ENCODE measurements at places on chromosomes 5 and 9.

GRCh38 chr5:141929398-141930058, 5.9 kb downstream of the DELE1 start:
- DNase-seq: no peak

DNA sequence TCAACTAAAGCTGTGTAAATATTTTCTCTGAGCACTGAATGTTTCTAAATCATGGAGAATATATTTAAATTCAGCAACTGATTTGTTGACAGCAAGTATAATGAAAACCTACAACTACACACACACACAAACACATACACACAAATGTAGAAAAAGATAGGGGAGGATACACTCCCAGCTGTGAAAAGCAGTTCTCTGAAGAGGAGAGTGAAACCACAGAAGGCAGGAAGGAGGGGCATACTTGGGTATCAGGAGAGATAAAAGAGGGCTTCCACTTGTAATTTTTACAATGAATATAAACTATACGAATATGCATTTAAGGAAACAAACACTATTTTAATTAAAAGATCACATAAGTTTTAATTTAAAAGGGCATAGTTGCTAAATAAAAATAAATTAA, 227.8 kb upstream of the SLC24A2 start:
- DNase-seq: no peak

- no peak for DNase-seq
Observed at GRCh38 chr5:66660396-66660795, 64.2 kb downstream of the MAST4 start.

DNA sequence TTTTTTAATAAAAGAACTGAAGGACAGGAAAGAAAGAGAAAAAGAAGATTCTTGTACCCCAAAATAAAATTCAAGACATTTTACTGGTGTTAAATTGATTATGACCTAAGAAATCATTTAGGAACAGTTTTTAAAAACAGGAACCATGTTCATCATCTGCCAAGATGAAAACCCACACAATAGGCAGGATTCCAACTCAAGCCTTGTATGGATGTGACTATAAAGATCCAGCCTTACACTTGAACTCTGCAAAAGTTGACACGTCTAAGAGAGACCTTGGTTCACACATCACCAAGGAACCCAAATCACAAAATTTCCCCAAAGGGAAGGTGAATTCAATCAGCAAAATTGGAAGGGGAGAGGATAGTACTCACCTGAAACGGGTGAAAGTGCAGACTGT, 82.6 kb downstream of the SMIM23 start:
- DNase-seq: no peak

GRCh38 chr9:129894120-129894823, 59.0 kb downstream of the USP20 start:
- no peak for DNase-seq

DNA sequence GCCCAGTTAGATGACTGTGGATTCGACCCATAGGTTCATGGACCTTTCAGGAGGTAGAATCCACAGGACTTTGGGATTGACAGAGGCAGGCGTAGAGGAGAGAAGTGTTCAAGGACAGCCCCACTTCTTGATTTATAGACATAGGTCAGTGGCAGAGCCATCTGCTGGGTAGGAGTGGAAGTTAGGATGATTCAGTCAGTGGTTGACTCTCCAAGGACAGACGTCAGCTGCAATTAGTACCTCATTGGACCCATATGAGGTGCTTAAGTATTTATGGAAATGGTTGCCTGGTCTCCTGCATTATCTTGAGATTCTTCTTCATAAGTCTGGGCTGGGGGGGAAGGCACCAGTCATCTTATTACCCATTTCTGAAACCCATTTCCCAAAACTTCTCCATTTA, 70.9 kb downstream of the SH3RF2 start:
- DNase-seq: no peak

DNA sequence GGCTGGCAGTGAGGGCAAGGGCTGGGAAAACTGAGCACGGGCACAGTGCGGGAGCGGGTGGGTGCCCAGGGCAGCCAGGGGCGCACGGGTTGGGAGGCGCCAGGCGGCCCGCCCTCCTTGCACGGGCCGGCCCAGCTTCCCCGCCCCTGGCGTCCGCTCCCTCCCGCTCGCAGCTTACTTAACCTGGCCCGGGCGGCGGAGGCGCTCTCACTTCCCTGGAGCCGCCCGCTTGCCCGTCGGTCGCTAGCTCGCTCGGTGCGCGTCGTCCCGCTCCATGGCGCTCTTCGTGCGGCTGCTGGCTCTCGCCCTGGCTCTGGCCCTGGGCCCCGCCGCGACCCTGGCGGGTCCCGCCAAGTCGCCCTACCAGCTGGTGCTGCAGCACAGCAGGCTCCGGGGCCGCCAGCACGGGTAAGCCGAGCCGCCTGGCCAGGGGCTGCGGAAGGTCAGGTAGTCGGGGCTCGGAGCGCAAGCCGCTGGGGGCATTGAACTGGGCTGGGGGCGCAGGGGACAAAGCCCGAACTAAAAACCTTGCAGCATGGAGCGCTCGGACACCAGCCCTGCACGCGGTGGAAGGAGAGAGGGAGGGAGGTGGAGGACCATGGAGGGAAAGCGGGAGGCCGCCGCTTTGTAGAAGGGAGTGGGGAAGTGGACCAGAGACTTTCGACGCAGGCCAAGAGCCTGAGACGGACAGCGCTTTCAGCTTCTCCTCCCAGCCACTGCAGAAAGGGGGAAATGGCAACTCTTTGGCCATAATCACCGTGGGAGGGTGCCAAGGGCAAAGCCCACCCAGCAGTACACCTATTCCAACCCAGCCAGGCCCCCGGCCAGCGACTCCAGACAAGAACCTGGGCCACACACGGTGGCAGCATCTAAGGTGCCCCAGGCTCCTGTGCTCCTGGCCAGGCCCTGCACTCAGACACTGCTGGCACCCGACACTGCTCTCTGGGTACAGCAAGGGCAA, at the start of gene TGFBI:
Gene TGFBI, plus strand, starts transcription at position 207 of the 961 bp plus-strand sequence. Its CDS starts 68 bp downstream, at position 275.
- no peak for DNase-seq

- DNase-seq: no peak
Observed at GRCh38 chr9:125049212-125050049, 93.9 kb downstream of the SCAI start.

- no peak for DNase-seq
Observed at GRCh38 chr9:1875251-1875851, 139.8 kb upstream of the SMARCA2 start.

GRCh38 chr9:132237481-132237880, 75.6 kb downstream of the NTNG2 start:
- no peak for DNase-seq

DNA sequence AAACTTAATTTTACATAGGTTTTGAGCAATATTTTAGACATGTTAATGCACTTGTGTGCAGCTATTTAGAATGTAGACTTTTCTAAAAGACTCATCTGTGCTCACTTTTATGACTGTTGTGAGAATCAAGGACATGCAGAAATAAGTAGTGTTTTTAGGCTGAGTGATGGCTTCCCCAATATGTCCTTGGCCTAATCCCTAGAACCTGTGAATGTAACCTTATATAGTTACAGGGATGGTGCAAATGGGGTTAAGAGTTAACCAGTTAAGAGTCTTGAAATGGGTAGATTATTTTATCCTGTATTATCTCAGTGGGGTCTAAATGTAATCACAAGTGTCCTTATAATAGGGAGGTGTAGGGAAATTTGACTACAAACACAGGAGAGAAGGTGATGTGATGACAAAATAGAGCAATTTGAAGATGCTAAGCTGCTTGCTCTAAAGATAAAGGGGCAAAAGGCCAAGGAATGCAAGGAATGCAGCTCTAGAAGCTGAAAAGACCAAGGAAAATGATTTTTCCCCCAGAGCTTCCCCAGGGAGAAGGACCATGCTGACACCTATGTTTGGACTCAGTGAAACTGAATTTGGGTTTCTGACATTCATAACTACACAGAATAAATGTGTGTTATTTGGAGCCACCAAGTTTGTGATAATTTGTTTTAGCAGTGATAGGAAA, 298.0 kb upstream of the PAPPA start:
- no peak for DNase-seq

DNA sequence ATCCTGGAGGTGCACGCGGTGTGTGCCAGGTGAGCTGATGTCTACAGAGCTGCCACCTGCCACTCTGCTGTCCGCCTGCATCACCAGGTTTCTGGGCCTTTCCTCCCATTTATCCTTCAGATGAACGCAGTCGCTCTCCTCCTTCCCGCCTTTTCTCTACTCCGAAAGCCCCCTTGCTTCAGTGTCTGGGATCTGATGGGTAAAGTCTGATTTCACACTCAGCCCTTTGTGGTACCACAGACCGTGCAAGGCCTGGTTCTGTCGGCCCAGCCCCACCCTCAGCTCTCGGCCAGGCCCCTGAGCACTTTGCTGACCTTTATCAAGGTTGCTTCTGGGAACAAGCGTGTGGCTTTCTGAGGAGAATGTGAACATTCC, 32.5 kb downstream of the GLT6D1 start:
- DNase-seq: no peak

- no peak for DNase-seq
Observed at GRCh38 chr5:137845472-137845871, 22.2 kb upstream of the MYOT start.

- DNase-seq: no peak
Observed at GRCh38 chr9:90064971-90065370, 460.2 kb downstream of the GADD45G start.

DNA sequence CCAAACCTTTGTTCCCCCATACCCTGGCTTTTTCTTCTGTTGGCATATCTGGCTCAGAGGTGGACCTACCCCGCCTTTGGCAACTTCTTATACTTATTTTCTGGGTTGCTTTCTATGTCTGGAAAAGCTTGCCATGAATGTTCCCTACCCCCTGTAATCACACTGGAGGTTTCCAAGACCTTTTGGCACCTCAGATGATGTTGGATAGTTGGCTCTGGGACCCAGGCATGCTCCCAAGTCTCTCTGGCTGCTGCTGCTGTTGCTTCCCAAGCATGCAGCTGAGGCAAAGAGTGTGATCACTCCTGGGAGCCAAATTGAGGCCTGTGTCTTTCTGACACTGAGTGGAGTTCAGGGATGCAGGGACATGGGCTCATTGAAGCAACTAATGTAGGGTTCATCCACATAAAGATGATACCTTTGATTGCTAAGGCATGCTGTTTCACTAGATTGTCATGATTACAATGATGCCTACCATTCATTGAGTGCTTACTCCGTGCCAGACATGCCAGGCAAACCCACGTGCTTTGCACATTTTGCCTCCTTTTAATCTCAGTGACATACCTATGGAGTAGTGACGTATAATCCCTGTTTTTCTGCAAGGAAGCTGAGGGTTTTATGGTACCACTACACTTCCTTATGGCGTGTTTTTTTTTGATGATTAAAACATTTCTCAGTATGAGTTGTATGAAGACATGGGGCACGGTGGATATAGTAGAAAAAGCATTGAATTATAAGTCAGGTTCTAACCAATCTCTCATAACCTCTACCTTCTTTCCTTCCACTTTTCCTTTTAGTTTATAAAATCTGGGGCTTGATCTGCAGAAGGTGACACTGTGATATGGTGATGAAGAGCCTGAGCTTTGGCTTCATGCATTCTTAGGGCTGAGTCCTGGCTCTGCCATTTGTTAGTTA, 73.1 kb downstream of the ARHGAP26 start:
- DNase-seq: no peak

- no peak for DNase-seq
Observed at GRCh38 chr9:124020520-124021384, 9.2 kb downstream of the LHX2 start.

GRCh38 chr5:57575839-57576238, 93.2 kb upstream of the ACTBL2 start:
- DNase-seq: no peak

- DNase-seq: no peak
Observed at GRCh38 chr9:8536845-8537244, 737.3 kb upstream of the DMAC1 start.

DNA sequence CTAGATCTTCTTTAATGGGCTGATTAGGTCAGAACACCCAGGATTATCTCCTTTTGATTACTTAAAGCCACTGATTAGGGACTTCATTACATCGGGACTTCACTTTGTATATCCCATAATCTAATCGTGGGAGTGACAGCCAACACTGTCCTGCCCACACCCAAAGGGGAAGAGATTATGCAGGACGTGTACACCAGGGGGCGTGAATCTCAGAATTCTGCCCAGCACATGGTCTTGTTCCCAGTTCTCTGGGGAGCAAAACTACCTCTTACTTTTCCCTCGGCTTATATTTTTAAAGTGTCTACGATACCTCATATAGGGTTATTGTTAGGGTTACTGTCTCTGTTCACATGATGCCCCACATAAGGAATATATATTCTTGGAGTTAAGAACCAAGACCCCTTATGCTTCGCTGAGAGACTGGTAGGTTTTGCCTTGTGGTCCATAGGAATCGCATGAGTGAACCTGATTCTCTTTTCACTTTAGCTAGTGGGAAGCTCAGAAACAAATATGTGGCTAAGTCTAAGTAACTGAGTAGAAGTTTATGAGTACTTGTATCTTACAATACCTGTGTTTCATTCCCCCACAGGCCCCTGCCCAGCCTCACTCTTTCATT, 192.7 kb downstream of the GNA14 start:
- peak; percentile 27 for DNase-seq

DNA sequence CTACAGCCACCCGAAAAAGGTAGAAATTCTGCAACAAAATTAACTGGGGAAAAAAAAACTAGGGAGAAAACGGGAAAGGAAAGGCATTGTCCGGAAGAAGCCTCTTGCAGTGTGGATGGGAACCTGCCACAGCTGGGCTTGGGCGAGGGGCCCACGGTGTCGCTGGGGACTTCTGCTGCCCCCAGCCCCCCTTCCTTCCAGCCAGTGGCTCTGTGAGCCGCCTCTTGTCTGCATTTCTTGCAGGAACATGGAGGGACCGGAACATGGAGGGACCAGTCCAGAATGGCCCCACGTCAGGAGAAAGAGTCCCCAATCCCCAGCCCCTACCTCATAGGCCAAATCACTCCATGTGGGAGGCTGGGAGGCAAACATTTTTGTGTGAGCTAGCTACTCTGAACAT, 36.9 kb upstream of the EXOC3 start:
- no peak for DNase-seq

- DNase-seq: no peak
Observed at GRCh38 chr9:135743021-135743420, 41.0 kb downstream of the KCNT1 start.

DNA sequence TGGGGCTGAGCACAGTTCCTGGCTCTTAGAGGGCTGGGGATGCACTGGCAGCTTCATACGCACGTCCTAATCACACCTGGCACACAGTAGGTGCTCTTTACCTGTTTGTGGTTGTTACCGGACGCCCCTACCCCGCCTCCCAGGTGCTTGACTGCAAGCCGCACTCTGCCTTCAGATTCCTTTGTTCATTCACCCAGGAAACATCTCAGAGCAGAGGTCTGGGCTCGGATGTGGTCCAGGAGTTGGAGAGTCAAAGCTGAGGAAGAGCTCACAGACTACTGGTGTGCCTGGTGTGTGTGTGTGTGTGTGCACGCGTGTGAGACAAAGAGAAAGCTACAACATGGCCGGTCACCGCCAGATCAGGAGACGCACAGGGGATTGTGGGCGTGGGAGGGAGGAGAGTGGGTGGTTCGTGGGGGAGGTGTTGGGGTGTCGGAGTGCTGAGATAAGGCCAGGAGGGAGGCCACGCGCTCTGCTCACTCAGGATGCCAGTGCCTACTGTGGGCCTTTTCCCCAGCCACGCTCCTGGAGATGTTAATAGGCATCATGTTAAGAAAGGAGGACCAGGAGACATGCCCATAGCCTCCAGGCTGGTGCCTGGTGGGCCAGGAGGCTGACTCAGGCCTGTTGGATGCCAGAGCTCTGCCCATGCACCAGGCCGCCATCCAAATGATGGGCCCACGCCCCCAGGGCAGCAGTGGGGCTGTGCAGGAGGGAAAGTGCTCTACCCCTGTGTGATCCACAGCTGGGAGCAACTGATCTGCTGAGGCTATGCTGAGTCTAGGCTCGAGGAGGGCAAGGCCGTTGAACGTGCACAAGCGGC, 39.9 kb downstream of the CRB2 start:
- no peak for DNase-seq

All from NCI-H1694 treated with DMSO at 0.1 percent for 48 hours (cell line).